NCI-H345 (cell line): ENCODE measurements at places on chromosomes 12 and 14.

GRCh38 chr12:113241191-113242025 is 20.1 kb downstream of the TPCN1 start:
- DNase-seq, result peak; percentile 86

DNA sequence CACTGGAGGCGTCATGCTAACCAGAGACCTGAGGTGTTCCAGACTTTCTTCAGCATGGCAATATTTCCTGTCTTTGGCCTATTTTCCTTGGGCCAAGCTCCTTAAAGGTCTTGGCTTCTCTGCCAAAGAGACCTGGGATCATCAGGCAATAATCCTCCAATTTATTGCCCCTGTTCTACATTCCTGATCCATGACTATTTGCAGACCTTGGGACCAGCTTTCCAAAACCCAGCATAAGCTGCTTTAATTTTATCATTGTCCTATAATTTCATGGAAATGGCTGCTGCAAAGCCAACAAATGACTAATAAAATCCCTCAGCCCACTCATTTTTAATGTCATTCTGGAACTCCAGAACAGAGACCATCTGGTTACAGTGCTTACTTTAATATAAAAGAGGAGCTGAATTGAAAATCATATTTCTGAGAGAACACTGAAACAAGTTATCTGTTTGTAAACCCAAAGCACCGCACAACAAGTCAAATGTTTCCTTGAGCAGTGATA is 166.9 kb upstream of the BTG1 start:
- no peak for DNase-seq

- no peak for DNase-seq
Measured at GRCh38 chr14:82070753-82071152, 537.1 kb upstream of the SEL1L start.

DNA sequence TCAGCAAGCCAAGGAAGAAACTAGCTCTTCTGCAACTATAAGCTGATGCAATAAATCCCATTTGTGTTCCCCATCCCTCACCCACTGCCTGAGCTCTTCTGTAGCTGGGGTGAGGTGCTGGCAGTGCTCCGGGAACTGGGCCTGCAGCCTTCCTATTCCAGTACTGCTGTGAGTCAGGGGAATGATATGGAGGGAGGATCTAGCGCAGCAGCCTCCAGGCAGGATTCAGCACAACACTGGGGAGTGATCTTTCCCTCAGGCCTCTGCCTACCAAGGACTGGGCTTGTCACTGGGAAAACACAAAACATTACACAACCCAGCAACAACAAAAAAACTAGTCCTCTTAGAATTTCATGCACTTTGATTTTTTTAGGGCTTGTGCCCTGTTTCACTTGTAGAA is 58.7 kb downstream of the ST8SIA1 start:
- DNase-seq, result no peak

- DNase-seq, result peak; percentile 39
Measured at GRCh38 chr14:36658123-36659009, 3.3 kb upstream of the PAX9 start.

DNA sequence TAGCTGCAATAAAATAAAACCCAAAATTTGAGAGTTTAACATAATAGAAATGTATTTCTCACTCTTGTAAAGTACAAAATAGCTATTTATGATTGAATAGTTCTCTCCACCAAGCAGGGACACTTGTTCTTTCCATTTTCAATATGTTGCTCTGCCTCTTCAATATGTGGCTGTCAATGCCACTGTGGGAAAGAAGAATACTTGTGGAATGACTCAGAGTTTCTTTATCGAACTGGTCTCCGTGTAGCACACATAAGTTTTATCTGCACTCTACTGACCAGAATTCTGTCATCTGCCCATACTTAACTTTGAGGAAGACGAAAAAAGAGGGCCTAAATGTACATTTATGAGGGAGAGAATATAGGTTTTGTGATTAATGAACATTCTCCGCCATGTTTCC is 256.9 kb downstream of the ATXN7L3B start:
- DNase-seq, result no peak

DNA sequence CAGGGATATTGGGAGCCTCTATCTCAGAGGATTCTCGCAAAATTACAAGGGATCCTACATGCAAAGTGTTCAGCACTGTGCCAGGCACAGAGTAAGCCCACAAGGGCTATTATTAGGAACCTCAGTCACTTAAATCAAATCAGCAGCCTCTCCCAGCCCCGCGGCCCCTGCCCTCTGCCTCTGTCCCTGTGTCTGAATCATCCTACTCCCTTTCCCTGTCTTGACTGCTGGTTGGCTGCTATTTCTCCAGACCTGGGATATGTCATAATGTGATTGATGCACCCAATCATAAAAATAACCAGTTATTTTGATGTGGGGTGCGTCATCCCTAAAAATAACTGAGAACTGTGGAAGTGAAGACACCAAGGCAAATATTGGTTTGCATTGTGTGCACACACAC is 176.3 kb downstream of the KSR2 start:
- DNase-seq, result no peak

DNA sequence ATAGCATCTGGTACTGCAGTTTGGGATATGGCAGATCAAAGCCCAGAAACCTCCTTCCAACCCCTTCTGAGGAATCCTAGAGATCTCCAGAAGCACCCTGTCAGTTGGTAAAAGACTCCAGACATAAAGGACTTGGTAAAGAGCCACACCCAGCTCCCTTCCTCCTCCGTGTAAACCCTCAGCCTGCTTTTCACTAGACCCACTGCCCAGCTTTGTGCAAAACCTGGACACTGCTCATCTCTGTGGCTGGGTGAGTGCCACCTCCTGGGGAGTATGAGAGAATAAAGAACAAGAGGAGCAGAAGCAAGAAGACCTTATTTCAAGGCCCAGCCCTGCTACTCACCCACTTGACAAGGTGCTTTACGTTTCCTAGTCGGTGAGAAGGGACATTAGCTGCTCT is 33.0 kb downstream of the ANO2 start:
- no peak for DNase-seq

- peak; percentile 72 for DNase-seq
Measured at GRCh38 chr14:94342334-94342934, 19.3 kb upstream of the SERPINA6 start.

- DNase-seq, result no peak
Measured at GRCh38 chr12:6183689-6184428, 16.3 kb upstream of the CD9 start.

DNA sequence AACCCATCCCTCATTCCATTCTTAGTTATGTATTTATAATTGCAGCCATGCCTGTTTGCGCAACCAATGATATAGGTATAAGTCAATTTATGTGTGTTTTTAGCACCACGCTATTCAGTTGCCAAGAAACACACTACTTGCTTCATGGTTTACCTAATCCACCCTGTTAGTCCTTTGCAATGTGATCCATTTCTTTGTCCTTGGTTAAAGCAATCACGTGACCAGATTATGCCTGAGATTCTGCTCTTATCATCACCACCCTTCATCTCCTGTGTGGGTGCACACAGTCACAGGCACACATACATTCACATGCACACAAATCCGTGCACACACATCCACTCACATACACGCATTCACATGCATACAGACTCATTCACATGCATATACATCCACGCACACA is 52.3 kb upstream of the KCNA5 start:
- peak; percentile 82 for DNase-seq

GRCh38 chr14:91302391-91302790 is 57.9 kb upstream of the GPR68 start:
- no peak for DNase-seq

DNA sequence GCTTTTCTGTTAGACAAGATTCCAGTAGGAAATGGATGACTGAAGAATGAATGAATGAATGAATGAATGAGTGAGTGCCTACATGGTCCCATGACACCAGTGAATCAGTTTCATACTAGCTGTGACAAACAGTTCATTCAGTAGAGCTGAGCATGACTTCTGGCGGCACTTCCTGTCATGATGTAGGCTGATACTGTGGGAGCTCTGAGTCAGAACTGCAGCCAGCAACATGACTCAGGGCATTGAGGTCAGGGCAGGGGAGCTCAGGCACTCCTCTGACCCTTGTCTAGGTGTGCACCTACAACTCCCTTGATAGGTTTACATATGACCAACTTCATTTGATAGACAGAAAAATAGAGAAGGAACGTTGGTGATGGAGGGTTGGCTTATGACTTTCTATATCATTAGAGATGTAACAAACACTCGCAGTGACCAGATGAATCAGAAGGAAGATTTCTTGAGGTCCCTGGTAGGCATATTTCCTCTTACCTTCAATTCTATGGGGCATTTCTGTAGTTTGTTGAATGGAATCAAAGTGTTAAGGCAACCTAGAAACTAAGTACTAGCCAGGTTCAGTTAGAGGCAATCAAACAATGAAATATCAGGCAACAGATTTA is 139.3 kb upstream of the ARHGAP5 start:
- DNase-seq, result no peak

GRCh38 chr12:56010111-56010570 is 10.7 kb upstream of the IKZF4 start:
- DNase-seq, result no peak

DNA sequence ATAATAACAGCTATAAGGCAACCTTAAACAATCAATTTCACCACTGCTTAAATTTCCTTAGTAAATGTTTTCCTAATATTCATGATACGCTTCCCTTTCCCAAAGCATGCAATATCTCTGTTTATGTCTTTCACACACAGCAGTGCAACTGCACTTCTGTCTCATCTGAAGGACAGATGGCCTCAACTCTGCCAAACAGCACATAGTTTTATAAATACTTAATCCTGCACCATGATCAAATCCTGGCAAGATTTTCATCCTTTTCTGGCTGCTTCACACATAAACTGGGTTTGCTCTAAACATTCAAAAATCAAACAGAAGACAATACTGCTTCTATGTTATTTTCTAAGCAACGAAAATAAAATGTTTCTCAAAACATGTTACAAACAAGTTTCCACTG is 266.3 kb downstream of the ITPR2 start:
- DNase-seq, result no peak
